ENCODE measurements at places on chromosomes 7 and 10. TPM values are rescaled to one million over a fixed set of nuclear protein-coding genes. Genes with fewer than 3 reads are reported as not detected.

DNA sequence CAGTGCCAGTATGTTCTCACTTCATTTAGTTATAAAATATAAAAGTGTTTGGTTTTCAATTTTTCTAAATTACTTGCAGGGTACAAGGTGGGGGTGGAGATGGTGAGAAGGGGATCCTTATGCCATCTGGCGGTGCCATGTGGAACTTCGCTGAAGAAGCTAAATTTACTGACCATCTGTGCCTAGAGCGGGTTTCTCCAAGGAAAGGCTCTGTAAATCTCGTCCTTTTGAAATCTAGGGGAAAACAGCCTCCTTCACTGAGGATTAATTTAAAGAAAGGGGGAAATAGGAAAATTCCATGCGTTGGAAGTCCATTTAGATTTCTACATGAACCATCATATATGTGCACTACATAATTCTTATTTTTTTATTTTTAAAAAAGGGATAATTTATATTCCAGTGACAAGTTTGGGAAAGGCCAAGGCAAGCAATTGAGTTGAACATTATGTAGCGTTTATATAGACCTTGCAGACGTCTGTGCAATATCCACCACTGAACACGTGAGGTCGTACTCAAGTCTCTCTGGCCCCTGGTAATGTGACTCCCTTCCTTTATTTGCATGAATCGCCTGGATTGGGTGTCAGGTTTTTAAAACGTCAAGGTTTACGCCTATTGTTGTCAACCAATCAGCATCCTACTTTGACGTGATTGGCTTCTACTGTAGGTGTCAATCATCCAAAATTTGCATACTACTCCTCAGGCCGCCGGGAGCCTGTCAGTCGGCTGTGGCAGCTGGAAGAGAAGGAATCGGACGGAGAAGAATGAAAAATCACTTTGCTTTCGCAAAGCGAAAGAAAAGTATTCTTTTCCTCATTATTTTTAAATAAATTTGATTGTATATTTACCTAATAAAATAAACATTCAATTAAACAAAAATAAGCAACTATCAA, 297.1 kb upstream of the NFE2L3 start:
- DNase-seq: peak; percentile 100

- peak; percentile 38 for DNase-seq
Measured at GRCh38 chr10:69786791-69787190, 14.9 kb upstream of the COL13A1 start.

GRCh38 chr10:9140373-9140772, 1085.9 kb downstream of the GATA3 start:
- DNase-seq: peak; percentile 2

DNA sequence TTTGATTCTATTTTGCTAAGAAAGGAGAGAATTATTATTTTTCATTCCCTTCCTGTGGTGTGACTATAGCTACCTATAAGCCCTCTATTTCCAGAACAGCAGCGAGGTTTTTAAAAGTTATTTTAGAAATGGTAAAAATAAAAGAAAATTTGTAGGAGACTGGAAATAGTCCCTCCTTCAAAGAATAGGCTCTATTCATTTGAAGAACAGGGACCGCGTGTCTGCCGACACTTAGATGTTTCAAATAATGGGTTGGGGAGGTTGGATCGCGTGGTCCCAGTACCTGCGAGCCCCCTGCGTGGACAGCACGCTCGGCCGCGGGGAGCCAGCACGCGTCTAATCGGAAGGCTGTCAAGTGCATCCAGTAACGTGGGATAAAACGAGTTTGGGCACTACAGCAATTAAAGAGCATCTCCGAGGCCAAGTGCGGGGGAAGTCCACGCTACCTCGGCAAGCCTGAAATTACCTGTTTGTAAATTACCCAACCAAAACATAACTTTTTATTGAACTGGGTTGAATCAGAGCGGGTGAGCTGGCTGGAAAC, 1.0 kb downstream of the CACNA2D1 start:
- DNase-seq: peak; percentile 25

The CDH23 gene
- 0.17 TPM for total RNA-seq

The PROSER2 gene
- total RNA-seq: 1.8 TPM

The SPDYE6 gene
- not detected for total RNA-seq

All from fibroblast of lung (primary cell).